ENCODE measurements at places on chromosomes 12 and 14.

DNA sequence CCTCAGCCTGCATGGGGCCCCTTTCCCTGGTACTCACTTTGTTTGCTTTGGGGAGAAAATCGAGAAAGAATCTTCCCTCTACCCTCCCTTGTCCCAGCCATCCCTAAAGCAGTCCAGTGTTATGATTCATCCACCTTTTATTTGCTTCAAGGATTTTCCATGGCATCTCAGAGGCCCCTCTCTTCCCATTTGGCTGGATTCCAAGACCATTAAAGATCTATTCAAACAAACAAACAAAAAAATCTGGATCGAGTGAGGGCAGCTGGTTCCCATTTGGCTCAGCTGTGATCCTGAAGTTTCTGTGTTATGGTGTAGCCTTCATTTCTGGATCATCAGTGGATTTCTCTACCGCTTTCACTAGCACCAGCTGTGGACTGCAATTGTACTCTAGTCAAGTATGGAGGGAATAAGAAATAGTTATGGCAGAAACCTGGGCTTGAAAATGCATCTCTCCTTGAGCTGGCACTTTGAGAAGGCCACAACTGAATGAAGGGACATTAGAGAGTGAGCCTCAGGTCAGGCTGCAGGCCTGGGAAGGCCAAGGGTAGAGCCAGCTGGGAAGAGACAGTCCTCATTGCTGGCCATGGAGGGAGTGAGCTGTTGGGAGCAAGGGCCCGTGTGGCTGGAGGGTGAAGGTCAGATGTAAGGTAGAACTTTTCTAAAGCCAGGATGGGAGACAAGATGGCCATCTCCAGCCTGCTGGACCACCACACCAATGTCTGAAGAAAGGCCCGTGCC lies 13.7 kb downstream of the KRT71 start:
- DNase-seq, result peak; percentile 41

DNA sequence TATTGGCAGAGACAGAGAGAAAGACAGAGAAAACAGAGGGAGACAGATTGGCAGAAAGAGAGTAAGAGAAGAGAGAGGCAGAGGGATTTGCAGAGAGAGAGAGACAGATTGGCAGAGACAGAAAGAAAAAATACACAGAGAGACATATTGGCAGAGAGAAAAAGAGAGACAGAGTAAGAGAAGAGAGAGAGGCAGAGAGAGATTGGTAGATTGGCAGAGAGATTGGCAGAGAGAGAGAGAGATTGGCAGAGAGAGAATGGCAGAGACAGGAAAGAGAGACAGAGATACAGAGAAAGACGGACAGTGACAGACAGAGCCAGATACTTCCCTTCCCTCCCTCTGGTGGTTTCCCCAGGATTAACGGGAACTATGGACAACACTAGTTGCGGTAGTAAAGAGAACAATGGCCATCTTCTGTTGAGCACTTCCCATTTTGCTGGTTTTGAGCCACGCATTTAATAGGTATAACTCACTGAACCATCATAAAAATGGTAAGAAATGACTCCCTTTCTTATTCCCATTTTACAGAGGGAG lies 2.6 kb upstream of the NOS1 start:
- no peak for DNase-seq

DNA sequence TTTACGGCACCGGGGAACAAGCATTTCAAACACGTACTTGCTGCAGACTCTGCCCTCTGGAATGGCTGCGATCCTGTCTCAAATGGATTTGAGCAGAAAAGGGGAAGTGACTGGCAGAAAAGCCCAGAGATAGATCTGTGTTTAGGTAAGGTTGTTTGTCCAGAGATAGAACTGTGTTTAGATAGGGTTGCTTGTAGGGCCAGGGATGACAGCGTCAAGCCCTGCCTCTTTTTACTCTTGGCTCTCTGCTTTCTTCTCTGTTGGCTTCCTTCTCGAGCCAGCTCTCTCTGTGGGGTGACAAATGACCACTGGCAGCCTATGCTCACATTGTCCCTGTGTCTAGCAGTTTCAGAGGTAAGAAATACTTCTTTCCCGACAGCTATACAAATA lies 11.4 kb downstream of the DGLUCY start:
- no peak for DNase-seq

DNA sequence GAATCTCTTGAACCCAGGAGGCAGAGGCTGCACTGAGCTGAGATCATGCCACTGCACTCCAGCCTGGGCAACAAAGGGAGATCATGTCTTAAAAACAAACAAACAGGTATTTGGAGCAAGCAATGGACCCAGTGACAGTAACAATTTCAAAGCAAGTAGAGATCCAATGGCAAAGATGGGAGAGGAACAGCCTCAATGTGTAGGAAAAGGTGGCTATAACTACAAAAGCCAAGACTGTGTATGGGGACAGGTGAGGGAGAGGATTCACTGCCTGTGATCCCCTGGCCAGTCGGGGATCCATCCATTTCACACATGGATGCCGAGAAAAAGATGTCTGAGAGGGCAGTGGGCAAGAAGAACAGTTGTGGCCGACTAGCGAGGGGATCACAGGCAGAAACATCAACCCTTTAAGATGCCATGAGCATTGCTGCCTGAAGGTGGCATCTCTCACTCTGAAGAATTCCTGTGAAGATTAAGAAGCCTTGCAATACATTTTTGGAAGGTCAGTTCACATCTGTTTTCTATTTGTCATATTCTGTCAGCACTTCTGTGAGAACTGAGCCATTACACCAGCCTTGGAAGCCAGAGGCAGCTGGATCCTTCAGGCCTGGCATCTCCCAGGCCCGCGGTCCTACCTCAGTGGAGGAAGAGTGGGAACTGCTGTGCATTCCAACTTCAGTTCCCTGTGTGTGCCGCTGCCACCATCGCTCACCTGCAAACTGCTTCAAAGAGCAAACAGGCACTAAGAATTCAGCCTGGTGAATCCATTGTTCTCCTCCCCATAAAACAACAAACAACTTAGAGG lies 54.5 kb upstream of the FRS2 start:
- peak; percentile 70 for DNase-seq

- no peak for DNase-seq
These were observed 40.9 kb downstream of the NT5DC3 start for GRCh38 chr12:103799857-103800771.

DNA sequence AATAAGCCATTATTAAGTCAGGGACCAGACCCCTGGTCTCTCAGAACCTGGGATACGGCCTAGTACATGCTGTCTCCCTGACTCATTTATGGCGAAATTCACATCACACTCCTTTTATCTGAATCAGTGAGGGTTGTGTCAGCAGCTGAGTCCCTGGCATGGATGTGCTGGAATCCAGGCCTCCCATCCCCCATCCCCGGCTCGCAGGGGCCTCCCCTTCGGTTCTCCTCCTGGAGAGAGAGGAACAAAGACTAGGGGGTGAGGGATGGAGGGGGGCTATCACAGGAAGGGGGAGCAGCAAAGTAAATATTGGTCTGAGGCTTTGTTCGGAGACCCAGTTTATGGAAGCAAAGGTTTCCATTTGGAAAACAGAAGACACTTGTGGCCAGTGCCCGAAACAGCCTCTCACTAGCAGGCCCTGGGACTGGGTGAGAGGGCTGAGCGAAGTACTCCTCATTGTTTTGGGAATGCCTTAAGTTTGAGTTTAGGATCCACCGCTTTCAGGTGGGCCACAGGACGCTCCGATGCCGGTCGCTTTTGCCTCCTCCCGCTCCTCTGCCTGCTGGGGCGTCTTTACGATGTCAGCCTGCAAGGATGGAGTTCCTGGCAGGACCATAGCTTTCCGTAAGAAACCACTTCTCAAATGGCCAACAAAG lies 145.0 kb downstream of the PRKCH start:
- DNase-seq, result peak; percentile 77

DNA sequence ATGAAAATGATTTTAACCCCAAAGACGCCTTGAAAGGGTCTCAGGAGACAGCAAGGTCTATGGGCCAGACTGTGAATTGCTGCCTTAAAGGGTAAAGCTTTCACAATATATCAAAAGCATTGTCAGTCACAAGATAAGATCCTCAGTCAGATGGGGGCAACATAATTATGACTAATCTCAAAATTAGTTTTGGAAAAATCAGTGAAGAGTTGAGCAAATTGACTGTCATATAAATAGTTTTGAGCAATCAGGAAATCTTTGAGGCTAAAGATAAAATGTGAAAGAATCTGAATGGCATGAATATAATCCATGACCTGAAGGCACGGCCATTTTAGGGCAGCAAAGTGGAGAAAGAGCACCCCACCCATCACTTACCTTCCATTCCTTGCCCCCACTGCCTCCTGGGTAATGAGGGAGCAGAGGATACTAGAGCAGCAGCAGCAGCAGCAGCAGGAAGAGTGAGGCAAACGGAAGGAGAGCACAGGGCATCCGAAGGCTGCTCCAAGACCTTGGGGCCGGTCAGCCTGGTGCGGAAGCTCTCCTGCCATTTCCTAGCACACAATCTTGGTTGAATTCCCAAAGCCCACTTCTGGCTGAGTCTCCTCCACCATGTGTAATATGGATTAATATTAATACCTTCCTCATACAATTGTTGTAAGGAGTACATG lies 7.0 kb downstream of the STON2 start:
- DNase-seq, result no peak

GRCh38 chr14:104882991-104883660 lies 18.1 kb downstream of the CEP170B start:
- no peak for DNase-seq

GRCh38 chr12:53765891-53766290 lies 14.1 kb upstream of the CISTR start:
- DNase-seq, result no peak

DNA sequence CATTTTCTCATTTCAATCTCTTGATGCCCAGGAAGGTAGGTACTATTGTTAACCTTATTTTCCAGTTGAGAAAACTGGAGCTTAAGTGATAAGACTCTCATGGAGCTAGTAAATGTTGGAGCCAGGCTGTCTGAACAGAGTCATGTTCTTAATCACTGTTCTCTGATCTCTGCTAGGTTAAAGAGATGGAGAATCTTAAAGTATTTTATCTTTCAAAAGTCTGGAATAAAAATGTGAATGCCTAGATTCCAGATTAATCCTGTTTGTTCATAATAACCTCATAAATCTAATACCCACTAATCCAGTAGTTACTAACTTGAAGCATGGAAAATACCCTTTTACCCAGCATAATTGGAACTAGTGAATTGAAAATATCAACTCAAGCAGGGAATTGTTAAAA lies 341.0 kb upstream of the RGS6 start:
- no peak for DNase-seq

GRCh38 chr14:94805680-94806288 lies 35.9 kb upstream of the GSC start:
- no peak for DNase-seq

DNA sequence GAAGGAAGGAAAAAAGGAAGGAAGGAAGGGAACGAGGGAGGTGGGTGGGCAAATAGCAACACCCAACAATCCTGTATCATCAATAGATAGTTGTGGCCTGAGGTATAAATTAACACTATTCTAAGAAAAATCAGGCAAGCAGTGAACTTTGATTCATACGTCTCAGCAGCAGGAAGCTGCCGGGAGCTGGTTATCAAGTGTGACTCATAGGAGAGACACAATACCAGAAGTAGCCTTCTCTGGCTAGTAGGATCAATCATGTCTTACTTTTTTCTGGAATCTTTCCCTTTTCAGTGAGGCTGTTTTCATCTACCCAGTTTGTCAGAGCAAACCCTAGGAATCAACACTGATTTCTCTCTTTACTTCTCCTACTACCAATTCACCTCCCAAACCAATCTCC lies 780.5 kb downstream of the NRXN3 start:
- DNase-seq, result peak; percentile 12

Measured in amniotic stem cell (primary cell).